Stimulated activated naive CD4-positive, alpha-beta T cell (primary cell): ENCODE measurements at places on chromosomes 12 and 14.

DNA sequence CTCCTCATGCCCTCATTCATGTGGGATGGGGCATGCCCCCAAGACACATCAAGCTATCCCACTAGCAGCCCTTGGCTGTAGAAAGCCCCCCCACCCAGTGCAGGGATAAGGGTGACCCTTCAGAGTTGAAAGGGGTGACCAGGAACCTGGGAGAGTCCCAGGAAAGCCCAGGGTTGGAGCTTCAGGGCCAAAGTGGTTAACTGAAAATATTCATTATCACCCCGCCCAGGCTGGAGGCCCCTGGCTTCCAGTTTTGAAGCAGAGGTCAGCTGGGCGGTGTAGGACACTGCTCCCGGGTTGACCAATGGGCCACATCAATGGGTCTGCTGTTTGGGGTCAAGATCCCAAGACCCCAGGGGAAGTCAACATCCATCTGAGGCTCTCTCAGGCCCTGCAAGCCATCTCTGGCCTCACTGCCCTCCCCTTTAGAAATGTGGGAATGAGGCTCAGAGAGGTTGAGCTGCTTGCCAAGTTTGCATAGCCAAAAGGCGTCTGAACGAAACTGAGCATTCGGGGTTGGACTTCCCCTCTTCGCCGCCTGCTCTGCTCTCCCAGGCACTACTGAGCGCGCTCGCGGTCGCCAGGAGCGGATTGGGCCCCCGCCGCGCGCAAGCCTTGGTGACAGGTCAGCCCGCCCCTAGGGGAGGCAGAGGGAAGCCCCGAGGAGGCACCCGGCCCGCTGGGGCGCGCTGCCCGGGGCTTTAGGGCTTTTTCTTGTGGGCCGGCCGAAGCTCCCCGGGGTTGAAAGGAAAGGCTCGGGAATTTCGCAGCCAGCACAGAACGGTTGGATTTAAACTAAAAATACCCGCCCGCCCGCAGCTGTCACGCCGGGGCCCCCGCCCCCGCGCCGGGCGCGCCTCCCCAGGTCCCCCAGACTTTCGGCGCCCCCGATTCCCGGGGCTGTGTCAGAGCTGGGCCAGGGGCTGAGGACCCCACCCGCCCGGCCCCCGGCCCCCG, 576 bp downstream of the SYNE3 start:
- DNase-seq = peak; percentile 69

- no peak for DNase-seq
Observed at GRCh38 chr14:37844614-37845013, 249.2 kb downstream of the TTC6 start.

DNA sequence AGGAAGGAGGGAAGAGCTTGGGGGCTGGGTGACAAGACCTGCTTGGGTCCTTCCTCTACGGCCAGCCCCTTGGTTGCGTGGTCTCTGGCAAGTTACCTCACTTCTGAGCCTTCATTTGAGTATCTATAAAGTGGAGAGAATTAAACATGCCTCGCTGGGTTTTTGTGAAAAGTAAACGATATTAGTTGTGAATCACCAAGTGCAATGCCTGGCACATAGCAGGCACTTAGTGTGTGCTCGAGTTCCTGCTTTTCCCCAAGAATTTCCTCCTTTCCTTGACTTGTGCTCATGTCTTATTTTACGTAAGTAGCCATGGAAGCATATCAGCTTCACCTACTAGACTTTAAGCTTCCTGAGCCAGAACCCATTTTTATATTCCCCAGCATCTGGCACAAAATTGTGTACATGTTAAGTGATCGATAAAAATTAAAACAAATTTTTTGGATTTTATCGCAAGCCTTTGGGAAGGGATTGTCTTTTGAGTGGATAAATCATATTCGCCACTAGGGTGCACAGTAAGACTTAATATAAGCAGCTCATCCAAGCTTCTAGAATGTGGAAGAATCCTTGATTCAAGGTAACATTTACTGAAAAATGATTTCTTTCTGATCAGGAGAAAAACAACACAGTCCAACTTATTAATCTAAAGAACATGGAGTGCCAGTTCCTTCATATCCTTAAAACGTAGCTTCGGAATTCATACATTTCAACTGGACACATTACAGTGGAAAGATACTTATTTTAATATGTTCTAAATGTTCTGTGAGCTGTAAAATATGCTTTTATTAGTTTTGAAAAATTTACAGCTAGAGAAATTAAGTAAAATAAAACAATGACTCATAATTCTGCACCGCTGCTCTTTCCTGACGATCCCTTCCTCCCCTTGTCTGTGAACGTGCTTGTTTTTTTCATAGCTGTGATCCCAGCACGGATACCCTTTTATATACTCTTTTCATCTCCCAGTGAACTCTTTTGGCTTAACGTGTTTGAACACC, 62.0 kb downstream of the SLC25A47 start:
- DNase-seq = no peak

- DNase-seq = no peak
Observed at GRCh38 chr14:54168489-54168888, 211.9 kb upstream of the BMP4 start.

GRCh38 chr14:102497998-102498677, 11.4 kb downstream of the ANKRD9 start:
- DNase-seq = no peak

DNA sequence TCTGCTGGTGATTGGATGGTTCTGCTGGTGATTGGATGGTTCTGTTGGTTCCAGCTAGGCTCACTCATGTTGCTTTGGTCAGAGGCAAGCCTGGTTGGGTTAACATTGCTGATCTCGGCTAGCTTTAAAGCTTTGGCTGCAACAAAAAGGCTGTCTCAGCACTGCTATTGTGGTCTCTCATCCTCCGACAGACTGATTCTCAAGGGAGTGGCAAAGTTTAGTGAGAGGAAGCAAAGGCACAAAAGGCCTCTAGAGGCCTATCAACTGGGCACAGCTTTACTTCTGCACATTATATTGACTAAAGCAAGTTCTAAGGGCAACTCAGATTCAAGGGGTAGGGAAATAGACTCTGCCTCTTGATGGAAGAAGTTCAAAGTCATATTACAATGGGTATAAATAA, 84.7 kb upstream of the LGR5 start:
- DNase-seq = no peak

DNA sequence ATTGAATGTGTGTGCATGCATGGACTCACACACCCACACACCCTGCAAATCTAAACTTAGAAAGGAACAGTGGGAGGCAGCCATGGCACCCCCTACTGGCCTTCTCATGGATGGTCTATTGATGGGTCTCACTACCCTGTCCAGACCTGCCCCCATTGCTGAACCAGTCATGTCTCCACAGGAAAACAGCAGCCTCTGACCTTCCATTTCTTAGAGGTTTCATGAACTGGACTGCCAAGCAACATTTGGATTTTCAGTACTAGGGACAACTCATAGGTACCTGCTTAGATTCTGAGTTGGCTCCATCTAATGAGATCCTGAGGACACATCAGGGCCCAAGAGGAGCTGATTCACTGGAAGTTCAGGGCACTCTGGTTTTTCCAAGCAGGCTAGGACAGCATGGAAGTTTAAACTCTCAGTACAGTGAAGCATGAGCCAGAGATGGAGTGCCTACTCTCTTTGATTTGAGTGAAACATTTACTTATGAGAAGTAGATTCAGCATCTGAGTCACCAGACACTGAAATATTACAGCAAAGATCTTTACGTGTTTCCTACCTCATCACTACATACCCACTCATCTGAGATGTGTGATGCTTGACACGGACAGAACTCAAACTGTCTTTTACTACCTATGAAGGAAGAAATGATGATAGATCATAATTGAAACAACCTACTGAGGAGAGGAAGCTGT, 98.9 kb upstream of the PLEKHG7 start:
- DNase-seq = no peak

DNA sequence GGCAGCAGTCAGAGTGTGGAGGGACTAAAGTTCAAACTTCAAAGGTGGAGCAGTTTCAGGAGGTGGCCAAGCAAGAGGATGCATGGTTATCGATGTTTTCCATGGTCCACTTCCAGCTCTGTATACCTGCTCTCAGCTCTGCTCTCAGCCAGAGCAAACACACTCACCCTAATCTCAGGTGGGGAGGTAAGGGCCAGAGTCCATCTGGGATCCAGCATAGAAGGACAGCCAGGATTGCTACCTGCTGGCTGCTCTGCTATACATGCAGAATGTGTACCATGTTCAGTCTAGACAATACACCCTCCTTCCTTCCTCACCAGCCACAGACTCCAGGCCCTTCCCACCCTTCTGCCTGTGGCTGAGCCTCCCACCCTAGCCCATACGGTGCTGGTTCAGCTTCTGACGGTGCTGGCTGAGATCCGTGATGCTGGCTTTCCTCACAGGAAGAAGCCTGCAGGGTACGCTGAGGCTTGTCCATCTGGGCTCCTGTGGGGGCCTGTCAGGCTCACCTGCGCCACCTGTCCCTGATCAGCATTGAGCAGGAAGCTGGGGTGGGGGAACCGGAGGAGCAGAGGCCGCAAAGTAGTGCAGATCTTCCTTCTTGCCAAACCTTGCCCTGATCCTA, 2.4 kb downstream of the CBLN3 start:
- peak; percentile 17 for DNase-seq

- no peak for DNase-seq
Observed at GRCh38 chr14:72064501-72064900, 132.3 kb downstream of the RGS6 start.

GRCh38 chr12:1707051-1707450, 16.2 kb downstream of the ADIPOR2 start:
- no peak for DNase-seq

- DNase-seq = no peak
Observed at GRCh38 chr12:125256634-125256936, 191.3 kb downstream of the AACS start.

DNA sequence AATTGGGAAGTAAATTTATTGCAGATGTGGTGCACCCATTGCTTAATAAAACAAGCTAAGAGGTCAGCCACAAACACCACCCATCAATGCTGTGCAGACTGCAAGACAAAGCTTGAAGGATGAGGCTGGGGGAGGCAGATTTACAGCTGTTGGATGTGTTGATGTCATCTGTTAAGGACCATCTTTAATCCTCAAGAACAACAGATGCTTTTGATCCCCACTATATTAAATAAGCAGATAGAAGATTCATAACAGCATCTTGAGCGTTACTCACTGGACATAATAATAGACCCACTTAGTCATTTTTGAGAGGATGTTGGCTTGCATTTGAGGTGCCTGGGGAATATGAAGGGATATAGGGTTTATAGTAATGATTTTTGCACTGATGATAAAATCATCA, 58.8 kb downstream of the GPR68 start:
- no peak for DNase-seq

GRCh38 chr12:5489760-5490406, 58.0 kb downstream of the NTF3 start:
- no peak for DNase-seq

DNA sequence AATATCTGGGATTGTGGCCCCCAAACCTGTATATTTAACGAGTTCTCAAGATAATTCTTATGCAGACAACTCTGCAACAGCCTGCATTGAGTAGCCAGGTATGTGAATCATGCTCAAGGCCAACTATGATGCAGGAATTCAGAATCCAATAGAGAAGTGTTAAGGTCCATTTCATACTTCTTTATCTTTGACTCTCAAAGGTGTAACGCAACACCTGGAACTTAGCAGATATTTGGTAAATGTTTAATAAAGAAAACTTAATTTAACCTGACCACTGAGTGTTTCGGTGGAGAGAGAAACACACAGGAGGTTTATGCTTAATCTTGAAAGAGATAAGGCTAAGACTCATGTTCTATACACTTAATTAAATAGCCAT, 156.5 kb upstream of the PLEKHG7 start:
- no peak for DNase-seq

GRCh38 chr12:96101806-96102205, 66.4 kb upstream of the LTA4H start:
- no peak for DNase-seq

GRCh38 chr12:69662764-69663163, 36.3 kb downstream of the BEST3 start:
- no peak for DNase-seq

- DNase-seq = no peak
Observed at GRCh38 chr14:96102081-96102856, 63.1 kb downstream of the C14orf132 start.

GRCh38 chr14:59754256-59754655, 116.3 kb downstream of the RTN1 start:
- no peak for DNase-seq

GRCh38 chr14:102590667-102591099, 1.8 kb upstream of the RCOR1 start:
- DNase-seq = no peak

- no peak for DNase-seq
Observed at GRCh38 chr14:64653900-64654245, 50.4 kb upstream of the PLEKHG3 start.

- DNase-seq = peak; percentile 70
Observed at GRCh38 chr12:89351489-89352241, 636 bp downstream of the DUSP6 start.
